ENCODE measurements at places on chromosomes 13 and 19. TPM values are rescaled to one million over a fixed set of nuclear protein-coding genes. Genes with fewer than 3 reads are reported as not detected.

The SIGLEC11 gene
- not detected for total RNA-seq

The OR10H1 gene
- not detected for total RNA-seq

The GJB2 gene
- total RNA-seq, result not detected

The NLRP12 gene
- total RNA-seq, result 1.1 TPM

The ZNF628 gene
- 3.8 TPM for total RNA-seq

The GPR4 gene
- total RNA-seq, result 12.6 TPM

The IZUMO4 gene
- total RNA-seq, result 6.6 TPM

The GTPBP3 gene
- 16.6 TPM for total RNA-seq
